ENCODE measurements at places on chromosomes 3 and 15.

GRCh38 chr3:65960087-65960486, 78.6 kb downstream of the MAGI1 start:
- DNase-seq, result no peak

DNA sequence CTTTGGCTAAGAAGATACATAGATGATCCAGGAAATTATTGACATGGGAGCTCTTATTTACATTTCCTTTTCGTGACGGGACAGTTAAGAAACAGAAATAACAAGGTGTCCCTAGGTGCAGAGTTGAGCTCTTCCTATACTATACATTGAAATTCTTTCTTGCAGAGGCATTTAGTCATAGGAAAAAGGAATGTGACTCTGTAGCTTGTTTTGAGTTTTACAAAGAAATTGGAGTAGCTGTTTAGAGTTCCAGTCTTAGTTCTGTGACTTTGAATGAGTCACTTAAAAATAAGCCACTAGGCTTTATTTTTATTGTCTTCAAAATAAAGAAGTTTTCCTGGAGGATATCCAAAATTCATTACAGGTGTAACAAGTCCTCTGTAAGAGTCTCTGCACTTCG, 723.5 kb upstream of the SGO1 start:
- DNase-seq, result peak; percentile 31

DNA sequence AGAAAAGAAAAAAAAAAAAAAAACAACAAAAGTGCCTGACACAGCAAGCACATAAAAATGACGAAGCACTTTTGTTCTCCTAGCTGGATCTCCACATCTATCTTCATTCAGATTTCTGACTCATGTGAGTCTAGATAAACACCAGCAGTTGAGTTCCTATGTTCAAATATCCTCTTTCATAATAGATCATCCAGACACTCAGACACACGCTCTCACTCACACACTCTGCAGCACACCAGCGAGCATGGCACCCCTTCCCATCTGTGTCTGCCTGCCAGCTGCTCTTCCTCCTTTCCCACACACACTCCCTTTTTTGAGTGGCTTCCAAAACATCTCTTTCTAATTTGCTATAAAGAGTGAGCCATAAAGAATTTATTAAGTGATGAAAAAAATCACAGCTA, 19.8 kb upstream of the CELF6 start:
- peak; percentile 73 for DNase-seq

GRCh38 chr3:142929109-142929508, 34.4 kb downstream of the PAQR9 start:
- DNase-seq, result peak; percentile 70

DNA sequence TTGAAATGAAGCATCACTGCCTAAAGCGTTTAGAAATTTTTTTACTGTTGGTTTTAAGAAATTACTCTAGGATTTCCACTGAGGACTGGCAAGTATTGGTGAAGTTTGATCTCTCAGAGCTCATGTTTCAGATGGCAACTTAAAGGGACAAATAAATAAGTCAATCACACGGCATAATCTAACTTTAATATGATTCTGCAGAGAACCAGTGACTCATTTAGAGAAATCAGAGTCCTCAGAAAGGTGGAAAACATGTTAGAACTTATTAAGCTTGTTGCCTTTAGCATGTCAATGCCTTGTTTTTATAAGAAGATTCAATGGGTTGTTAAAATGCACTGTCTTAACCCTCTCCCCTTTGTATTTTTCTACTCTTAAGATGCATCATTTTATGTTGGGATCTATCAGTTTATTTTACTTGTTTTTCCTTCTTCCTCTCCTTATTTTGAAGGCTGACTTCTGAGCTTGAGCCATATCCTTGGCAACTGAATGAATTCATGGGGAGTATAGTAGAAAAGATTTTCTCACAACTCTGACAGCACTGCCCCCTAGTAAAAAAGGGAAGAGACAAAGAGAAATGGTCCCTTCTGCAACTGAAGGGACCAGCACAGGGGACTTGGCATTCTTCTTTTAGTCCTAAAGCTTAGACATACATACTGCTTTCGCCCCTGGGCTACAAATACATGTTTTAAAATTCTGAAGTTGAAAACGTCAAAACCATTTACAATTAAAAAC, 431.2 kb downstream of the LPP start:
- peak; percentile 53 for DNase-seq

GRCh38 chr3:109532257-109533216, 195.2 kb upstream of the DPPA4 start:
- peak; percentile 78 for DNase-seq

- DNase-seq, result no peak
These were observed 185.1 kb upstream of the AGTR1 start for GRCh38 chr3:148512648-148513047.

- no peak for DNase-seq
These were observed 629.1 kb downstream of the MECOM start for GRCh38 chr3:169034401-169034800.

DNA sequence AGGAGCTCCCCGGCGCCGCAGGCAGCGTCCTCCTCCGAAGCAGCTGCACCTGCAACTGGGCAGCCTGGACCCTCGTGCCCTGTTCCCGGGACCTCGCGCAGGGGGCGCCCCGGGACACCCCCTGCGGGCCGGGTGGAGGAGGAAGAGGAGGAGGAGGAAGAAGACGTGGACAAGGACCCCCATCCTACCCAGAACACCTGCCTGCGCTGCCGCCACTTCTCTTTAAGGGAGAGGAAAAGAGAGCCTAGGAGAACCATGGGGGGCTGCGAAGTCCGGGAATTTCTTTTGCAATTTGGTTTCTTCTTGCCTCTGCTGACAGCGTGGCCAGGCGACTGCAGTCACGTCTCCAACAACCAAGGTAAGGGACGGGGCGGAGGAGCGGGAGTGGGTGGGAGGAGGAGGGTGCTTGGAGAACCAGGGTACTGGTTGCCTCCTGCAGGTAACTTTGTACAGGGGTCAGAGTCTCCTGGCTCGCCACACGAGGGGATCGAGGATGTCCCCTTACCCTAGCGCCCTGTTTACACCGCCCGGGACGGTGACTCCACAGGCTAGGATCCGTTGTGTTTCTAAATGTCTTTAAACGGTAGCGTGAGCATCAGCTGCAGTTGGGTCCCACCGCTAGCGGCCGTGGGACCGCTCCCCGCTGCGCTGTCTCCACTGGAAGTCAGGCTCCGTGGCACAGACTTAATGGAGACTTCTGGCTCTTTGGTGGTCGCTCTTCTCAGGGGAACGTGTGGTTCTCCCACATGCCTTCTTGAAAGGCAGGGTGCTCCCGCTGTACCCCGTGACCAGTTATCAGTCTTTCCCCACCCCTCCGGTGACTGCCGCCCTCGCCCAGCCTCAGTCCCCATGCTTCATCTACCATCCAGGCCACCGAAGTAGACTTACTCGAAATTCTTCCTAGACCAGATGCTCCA, 515 bp downstream of the EPHA6 start:
- DNase-seq, result no peak

- DNase-seq, result no peak
These were observed 6.4 kb downstream of the ATXN7 start for GRCh38 chr3:63869940-63870614.

DNA sequence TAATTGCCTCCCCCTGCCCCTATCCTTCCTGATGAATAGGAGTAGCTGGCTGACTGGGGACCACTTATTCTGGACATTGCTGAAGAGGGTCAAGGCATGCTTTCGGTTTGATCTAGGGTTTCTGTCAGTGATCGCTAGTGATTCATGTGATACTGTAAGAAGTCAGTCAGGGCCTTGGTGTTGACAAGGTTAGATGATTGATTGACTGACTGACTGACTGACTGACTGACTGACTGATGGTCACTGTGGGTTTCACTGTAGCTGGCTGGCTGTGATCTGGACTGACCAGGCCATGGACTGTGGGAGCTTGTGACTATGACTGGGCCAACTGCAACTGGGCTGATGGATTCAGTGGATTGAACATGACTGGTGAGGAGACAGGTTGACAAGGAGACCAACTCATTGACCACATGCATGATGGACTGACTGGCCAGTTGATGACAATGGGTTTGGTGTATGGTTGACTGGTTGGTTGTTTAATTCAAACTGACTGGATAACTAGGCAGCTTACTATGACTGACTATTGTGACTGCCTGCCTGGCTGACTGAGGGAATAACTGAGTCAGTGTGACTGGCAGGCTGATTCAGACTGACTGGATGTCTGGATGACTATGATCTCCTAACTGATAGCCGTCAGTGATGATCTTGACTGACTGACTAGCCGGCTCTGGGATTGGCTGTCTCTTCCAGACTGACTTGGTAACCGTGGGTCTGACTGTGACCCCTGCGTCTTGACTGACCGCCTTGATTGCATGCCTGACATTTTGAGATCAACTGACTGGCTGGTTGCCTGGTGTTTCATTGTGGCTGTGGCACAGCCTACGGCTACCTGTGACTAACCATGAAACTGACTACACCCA, 509.9 kb downstream of the SHQ1 start:
- DNase-seq, result peak; percentile 62

DNA sequence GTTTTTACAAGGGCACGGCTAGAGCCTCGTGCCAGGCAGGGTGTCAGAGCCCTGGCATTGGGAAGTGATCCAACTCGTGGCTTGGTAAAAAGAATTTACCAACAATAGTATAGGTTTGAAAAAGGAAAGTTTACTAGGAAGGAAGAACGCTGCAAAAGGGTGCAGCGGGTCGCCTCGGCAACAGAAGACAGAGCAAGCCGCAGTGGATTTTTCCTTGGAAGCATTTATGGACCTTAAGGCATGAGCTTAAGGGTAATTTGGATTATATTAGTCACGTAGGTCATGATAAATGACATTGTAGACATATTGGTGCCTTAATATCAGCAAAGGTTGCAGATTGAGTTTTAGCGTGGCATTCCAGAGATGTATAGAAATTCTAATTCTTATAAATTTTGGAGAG, 163.4 kb upstream of the PPP2R3A start:
- DNase-seq, result no peak

- DNase-seq, result no peak
These were observed 45.3 kb upstream of the EIF5A2 start for GRCh38 chr3:170953736-170954135.

GRCh38 chr3:129344540-129345220, 66.0 kb downstream of the HMCES start:
- DNase-seq, result no peak

GRCh38 chr3:69370901-69371301, 15.0 kb downstream of the FRMD4B start:
- no peak for DNase-seq

DNA sequence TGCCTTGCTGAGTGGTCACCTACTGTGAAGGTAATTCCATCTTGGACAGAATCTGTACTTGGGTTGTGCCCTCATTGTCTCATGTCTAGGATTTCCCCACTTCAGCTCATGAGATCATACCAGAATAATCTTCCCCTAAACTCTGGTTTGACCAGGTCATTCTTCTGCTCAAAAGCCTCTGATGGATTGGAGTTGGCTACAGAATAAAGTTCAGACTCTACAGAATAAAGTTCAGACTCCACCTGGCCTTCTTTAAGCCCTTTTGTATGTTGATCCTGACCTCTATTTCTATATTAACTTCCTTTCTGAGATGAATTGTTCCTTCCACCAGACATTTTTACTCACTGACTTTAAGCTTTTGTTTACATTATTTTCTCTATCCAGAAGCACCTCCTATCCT, 6.4 kb upstream of the GLCE start:
- DNase-seq, result no peak

GRCh38 chr3:132637590-132637989, 22.0 kb downstream of the ACAD11 start:
- DNase-seq, result peak; percentile 51

- no peak for DNase-seq
These were observed 22.8 kb downstream of the HCLS1 start for GRCh38 chr3:121637922-121638321.

GRCh38 chr15:29233566-29233965, 36.1 kb downstream of the NSMCE3 start:
- DNase-seq, result peak; percentile 45

DNA sequence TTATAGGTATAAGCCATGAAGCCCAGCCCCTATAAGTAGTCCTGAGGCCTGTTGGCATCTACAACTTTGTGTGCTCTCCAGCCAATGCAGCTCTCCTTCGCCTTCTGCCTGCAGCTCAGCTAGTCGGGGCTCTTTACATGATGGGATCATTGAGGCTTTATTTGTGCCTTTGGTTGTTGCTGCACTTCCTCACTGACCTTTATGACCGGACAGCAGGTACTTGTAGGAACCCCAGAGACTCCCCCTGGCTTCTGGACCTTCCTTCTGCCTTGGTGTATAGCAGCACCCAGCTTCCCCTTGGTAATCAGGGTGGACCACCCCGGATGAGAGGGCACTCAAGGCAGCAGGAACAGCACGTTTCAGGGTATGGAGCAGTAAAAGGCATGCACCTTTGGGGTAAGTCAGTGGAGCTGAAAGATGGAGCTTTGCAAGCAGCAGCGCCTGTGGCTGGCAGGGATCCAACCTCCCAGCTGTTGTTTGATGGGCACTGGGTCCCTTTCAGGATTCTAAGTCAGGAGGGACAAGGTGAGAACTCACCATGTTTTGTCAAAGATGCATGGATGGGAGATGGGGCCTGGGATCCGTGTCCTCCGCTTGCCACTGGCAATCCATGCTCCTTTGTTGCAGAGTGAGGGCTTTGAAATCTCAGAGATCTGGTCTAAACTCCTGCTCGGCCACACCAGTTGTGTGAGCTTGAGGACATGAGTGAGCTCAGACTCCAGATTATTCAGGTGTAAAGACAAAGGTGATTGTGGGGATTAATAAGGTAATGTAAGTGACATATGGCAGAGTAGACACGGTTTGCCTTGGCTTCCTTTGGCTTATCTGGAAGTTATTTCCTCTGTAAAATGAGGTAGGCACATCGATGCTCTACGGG, 65.1 kb upstream of the KLF13 start:
- no peak for DNase-seq

- DNase-seq, result no peak
These were observed 139.8 kb upstream of the PROK2 start for GRCh38 chr3:71924721-71925120.

GRCh38 chr3:23835802-23836201, 30.0 kb downstream of the UBE2E1 start:
- DNase-seq, result no peak

GRCh38 chr3:31924610-31925270, 56.3 kb downstream of the OSBPL10 start:
- DNase-seq, result no peak

DNA sequence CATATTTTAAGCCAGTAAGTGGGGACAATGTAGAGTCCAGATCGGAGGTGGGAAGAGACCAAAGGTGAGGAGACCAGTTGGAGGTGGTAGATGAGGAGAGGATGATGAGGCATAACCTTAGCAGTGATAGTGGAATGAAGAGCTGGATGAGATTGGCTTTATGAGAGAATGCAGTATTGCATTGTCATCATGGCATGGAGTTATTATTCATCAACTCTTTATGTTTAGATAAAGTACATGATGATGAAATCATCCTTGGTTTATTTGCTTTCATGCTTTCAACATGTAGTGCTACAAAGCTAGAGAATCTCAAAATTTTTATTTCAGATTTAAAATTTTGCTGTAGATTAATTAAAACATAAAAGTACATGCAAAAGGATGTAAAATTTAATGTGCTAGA, 64.0 kb downstream of the PPM1L start:
- DNase-seq, result no peak

Data from PC-3 (cell line).